ENCODE measurements at places on chromosomes 6 and 20.

DNA sequence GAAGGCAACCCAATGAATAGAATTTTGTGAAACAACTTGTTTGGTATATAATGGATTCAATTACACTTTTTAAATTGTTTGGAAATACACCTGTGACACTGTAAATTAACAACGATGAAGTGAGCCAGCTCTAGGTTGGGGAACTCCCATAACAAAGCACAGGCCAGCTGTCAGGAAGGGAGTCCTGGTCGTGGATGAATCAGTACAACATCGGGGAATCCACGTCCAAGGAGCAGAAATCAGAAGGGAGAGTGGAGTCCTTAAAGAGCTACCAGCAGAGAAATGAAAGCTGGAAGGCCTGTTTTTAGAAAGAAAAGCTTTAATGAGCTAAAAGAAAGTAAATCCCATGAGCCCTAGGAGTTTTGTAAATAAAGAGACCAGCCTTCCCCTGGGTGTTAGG, 223.1 kb upstream of the SLC35B3 start:
- no peak for DNase-seq

DNA sequence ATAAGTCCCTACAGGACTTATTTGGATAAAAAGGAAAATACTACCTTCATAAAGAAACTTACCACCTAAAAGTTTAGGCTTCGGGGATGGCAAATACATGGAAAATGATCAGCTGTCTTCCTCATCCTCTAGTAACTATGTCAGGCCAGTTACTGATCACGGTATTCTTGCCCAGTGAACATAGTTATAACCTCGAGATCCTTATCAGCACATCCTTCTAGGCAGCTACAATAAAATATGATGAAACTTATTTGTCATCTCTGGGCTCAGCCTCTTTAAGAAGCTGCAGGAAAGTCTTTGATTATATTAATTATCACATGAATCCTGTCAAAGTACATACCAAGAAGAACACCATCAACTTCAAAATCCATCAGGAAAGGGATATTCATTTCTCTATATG, 41.8 kb downstream of the SF3B5 start:
- no peak for DNase-seq

DNA sequence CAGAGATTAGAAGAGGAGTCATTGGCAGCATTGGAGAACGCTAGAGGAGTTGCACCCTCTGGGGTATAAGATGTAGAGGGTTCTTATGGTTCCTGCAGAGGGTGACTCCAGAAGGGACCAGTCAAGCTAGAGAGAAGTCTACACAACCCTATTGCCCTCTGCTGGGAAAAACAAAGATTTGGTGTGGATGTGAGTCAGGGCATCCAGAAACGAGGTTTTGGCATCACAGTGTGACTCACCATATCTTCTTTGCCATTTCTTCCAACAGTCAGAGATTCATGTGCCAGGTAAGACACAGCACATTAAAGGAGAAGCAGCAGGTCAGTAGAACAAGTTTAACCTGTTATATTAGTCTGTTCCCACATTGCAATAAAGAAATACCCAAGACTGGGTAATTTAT, 598.8 kb downstream of the MAFB start:
- DNase-seq = no peak

DNA sequence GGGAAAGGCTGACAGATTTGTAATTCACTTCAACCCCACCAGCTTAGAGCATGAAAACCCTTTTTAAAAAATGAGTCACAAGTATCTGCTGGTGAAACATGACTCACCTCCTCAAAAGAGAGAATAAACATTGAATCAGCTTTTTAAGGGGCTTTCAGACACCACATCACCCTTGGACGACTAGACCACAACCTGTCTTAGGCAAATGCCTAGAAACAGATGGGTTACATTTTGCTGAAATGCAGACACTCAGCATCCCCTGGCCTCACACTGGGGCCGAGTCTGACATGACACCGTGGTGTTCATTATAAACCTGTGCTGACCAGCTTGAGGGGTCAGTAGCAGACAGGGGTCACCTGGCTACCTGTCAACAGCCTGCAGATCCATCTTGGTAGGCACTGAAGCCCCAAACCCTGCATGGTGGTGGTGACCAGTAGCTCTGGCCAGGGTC, 175.3 kb upstream of the CST7 start:
- DNase-seq = no peak

GRCh38 chr6:22113026-22113766, 183.6 kb downstream of the PRL start:
- DNase-seq = no peak

DNA sequence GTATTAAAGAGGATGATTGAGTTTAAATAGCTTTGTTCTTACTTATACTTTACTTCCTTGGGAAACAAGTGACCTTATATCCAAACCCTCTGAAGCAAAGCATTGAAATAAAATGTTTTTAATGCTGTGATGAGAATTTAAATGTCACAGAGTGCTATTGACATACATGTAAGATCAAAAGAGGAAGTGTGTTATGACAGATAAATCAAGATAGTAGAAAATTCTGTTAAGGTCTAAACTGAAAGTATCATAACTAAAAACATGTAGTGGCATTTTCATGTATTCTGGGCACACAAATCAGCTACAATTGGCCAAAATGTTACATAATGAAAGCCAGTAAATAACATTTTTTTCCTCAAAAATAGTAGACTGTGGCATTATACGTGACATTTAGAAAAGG, 318.0 kb downstream of the GRIK2 start:
- DNase-seq = no peak

DNA sequence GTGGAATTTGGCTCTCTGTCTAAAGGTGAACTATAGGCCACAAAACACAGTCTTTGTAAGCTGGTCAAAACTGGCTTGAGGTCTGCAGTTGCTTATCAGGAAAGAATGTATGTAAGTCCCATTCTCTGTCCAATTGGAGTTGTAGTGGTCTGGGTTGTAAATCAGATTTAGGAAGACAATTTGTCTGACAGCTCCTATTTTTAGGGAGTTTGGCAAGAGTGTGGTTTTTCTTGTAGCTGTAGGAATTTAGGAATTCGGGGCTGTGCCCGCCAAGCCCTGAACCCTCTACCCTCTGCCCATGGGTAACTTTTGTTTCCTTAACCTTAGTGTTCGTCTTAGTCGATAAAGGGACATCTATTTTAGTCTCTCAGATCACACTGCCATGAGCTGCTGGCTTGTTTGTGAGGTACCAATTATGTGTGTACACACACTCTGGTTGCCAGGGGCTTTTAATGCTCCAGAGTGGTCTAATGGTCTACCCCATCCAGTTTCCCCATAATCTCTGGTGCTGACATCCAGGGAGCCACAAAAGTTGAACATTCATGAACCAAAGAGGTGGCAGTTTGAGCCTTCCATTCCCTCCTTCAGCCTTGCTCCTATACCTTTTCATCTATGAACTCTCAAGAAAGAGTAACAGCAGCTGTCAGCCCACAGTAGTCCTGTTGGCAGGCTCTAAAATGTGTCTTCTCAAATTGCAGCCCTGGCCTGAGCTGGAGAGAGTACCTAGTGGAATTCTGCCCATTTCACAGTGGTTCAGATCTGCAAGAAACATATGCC, 93.0 kb downstream of the ANKRD6 start:
- no peak for DNase-seq
